Foreskin melanocyte (primary cell): ENCODE measurements at places on chromosomes 4 and X.

DNA sequence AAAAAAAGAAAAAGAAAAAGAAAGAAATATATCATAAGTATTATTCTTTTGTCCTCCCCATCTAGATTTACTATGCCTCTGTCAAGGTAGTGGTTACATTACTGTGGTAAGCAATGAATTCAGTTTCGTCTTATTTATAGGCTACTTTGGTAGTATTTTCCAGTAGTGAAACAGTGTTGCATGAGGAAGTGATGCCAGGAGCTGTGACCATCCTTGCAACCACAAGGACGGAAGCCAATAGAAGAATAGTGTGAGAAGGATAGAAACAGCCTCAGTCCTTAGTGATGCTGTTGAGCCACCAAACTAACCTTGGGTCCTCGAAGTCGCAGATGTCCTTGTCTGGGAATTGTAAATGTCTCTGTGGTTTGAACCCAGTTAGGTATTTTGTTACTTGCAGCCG, 328.5 kb downstream of the PPP3CA start:
- DNase-seq = no peak

GRCh38 chrX:149937871-149938426, 342 bp downstream of the EOLA2 start:
- DNase-seq = peak; percentile 1

GRCh38 chr4:142314247-142314646, 531.9 kb downstream of the INPP4B start:
- DNase-seq = no peak

GRCh38 chr4:15515106-15515505, 45.4 kb downstream of the CC2D2A start:
- DNase-seq = no peak
